ENCODE measurements at places on chromosomes 7 and 10.

- DNase-seq, result no peak
These were observed 73.3 kb downstream of the SKIDA1 start for GRCh38 chr10:21452203-21452602.

- DNase-seq, result peak; percentile 55
These were observed 63.3 kb upstream of the PRKG1 start for GRCh38 chr10:51010977-51011376.

DNA sequence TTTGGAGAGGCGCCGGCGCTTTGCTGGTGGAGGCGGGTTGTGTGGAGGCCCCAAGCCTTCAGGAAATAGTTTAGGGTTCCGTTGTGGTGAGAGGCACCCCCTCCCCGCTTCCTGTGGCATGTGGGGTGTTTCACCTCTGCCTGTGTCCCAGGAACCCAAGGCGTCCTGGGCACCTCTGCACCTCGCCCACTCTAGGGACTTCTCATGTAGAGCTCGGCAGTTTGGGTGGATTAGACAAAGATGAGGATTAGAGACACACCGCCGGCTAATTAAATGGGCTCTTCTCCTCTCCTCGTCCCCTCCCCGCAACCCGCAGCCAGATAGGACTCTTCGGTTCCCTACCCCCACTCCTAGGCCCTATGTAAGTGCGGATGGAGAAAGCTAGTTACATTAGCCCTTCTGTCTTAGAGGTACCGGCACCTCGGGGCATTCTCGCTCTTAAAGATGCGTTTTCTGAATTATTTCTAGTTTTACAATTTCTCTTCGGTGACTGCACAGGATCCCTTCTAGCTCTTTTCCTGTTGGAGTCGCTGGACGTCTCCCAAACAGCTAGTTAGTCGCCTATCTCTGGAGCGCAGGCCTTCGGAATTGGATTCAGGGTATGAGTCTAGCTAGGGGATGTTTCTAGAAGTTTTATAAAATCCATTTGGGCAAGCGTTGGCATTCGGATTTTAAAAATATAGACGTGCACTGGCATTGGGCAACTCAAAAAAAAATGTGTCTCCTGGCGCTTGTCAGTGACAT lies 7.8 kb downstream of the PTF1A start:
- no peak for DNase-seq

- DNase-seq, result no peak
These were observed 32.0 kb upstream of the PSAP start for GRCh38 chr10:71882813-71883659.

DNA sequence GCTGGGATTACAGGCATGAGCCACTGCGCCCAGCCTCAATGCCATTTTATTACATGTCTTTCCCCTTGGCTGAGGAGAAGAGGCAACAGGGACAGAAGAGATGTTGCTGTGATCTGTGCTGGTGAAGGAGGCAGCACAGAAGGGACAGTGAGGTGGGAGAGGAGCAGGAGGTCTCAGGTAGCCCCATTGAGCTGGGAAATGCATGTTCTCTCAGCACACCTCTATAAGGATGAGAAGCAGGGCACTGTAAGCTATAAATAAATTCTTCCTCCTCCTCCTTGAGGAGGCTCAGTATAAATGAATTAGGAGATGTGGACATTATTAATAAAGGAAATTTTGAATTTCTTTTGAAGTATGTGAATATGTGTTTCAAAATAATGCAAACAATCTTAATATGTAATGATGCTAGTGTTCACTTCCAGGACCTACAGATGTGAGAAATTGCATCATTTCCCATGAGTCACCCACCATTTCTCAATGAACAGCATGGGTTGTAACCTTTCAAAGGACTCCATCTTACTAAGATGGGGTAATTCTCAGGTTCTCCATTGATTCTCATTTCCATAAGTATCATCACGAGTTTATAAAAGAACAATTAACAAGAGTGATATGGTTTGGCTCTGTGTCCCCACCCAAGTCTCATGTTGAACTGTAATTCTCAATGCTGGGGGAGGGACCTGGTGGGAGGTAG lies 88.9 kb upstream of the ODAD2 start:
- DNase-seq, result no peak

DNA sequence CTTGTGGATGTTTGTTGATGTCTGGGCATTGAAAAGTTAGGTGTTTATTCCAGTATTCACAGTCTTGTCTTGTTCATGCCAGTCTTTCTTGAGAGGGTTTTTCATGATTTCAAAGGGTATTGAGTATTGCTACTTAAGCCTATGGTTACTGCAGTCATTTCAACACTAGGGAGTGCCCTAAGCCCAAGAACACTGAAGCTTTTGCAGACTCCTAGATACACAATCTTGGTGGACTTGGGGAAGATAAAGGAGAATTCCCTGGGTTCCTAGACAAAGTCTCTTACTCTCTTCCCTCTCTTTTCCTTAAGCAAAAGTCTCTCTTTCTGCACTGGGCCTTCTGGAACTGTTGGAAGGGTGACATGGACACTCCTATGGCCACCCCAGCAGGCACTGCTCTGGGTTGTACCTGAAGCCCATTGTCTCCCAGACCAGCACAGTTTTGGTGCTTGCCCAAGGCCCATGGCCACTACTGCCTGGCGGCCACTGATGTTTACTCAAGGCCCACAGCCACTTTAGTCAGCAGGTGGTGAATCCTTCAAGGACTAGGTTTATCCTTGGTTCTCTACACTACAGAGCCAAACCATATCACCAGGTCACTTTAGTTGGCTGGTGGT lies 24.9 kb downstream of the SAMD9 start:
- no peak for DNase-seq

- DNase-seq, result no peak
These were observed 53.4 kb upstream of the CAMK2B start for GRCh38 chr7:44378744-44379143.

- no peak for DNase-seq
These were observed 18.6 kb upstream of the SMO start for GRCh38 chr7:129169686-129170440.

GRCh38 chr10:36188080-36188453 lies 546.0 kb upstream of the FZD8 start:
- no peak for DNase-seq

- no peak for DNase-seq
These were observed 3.2 kb downstream of the HOXA5 start for GRCh38 chr7:27140126-27140857.

GRCh38 chr7:67619175-67619574 lies 622.5 kb downstream of the TYW1 start:
- no peak for DNase-seq

GRCh38 chr7:136958016-136958415 lies 89.6 kb downstream of the CHRM2 start:
- DNase-seq, result no peak

DNA sequence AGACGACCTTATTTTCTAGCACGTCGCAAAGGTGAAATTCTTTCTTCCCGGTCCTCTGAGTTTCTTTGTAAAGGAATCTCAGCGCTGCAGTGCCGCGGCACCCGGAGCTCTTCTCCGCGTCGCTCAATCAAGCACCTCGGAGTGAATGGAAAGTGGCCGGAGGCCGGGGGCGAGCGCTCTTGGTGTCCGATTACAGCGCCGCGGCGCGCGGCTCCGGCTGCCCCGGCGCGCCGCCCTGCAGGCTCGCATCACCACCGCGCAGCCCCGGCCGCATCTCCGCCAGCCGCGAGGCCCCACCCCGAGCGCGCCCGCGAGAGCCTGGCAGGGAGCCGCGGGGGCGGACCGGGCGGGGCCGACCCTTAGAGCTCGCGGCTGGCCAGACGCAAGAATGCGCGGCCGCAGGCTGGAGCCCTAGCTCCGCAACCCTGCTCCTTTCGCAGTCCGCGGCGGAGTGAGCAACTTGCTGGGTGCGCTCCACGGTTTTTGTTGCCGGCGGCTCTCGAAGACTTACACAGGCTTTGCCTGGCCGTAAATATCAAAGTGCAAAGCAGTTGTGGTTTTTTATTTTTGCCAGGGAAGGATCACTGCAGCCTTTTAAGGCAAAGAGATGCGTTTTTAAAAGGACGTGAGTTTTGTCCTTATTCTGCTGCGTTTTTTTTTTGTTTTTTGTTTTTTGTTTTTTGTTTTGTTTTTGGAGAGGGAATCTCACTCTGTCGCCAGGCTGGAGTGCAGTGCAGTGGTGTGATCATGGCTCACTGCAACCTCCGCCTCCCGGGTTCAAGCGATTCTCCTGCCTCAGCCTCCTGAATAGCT lies at the start of gene SEMA3C:
Gene SEMA3C (minus strand): TSS at position 143 of the 813 bp plus-strand sequence. CDS start 2,270 bp downstream, outside the sequence.
- DNase-seq, result peak; percentile 92

- DNase-seq, result no peak
These were observed 144.6 kb upstream of the GPR26 start for GRCh38 chr10:123521556-123521955.

DNA sequence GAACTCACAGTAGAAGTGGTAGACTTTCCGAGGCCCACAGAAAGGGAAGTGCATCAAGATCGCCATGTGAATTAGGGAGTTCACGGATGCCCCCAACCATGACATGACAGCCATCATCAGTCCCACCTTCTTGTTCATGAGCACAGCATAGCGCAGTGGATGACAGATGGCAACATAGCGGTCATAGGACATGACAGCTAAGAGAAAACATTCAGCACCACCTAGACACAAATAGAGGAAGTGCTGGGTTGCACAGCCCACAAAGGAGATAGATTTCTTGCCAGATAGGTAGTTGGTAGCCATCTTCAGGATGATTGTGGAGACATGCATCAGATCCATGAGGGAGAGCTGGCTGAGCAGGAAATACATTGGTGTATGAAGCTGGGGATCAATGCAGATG lies 342 bp downstream of the OR2AE1 start:
- no peak for DNase-seq

DNA sequence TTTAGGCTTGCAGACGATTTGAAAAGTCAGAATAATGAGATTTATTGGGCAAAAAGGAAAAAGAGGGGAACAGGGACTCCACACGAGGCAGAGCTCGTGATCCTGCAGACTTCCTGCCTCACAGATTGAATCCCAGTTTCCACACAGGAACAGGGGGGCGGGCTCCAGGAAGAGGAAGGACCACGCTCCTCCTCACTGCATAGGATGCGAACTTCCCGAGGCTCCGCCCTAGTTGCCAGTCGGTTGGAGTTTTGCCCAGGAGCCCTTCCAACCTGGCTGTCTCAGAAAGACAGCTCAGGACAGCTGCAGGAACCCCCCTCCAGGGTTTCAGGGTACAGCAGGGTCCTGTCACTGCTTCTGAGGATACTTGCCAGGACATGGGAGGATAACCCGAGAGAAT lies 488.3 kb upstream of the ADARB2 start:
- DNase-seq, result no peak

- no peak for DNase-seq
These were observed 107.3 kb downstream of the EXOC4 start for GRCh38 chr7:133360201-133360600.

DNA sequence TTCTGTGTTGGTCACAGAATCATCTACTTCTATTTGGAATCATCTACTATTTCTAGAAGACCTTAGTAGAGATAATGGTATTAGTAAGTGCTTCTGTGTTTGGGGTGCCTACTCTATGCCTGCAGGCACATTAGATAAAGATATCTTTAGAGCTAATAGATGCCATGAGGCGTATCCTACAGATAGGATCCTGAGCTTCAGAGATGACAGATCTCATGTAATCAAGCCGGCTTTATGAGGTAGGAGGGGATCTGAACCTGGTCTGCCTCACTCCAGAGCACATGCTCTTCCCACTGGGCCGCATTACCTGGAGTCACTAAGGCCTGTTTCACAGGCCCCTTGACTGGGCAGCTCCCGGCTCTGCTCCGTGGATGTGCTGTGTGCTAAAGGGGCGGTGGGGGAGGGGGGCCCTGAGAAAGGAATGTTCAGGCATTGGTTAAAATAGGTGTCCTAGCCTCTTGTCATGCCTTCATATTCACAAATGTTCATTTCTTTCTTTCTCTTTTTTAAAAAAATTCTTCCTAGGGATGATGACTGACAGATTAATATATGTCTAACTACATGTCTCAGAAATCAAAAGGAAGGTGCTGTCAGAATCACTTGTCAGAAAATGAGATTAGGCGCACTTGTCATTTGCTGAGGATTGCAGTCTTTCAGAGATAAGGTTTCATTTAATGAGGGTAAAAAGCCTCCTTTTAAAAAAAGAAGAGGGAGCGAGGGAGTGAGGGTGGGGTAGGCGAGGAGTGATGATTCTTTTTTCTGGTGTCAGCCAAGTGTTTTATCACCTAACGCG lies 458.0 kb upstream of the GALNT17 start:
- DNase-seq, result no peak

- no peak for DNase-seq
These were observed 24.1 kb downstream of the TBATA start for GRCh38 chr10:70761031-70761601.

DNA sequence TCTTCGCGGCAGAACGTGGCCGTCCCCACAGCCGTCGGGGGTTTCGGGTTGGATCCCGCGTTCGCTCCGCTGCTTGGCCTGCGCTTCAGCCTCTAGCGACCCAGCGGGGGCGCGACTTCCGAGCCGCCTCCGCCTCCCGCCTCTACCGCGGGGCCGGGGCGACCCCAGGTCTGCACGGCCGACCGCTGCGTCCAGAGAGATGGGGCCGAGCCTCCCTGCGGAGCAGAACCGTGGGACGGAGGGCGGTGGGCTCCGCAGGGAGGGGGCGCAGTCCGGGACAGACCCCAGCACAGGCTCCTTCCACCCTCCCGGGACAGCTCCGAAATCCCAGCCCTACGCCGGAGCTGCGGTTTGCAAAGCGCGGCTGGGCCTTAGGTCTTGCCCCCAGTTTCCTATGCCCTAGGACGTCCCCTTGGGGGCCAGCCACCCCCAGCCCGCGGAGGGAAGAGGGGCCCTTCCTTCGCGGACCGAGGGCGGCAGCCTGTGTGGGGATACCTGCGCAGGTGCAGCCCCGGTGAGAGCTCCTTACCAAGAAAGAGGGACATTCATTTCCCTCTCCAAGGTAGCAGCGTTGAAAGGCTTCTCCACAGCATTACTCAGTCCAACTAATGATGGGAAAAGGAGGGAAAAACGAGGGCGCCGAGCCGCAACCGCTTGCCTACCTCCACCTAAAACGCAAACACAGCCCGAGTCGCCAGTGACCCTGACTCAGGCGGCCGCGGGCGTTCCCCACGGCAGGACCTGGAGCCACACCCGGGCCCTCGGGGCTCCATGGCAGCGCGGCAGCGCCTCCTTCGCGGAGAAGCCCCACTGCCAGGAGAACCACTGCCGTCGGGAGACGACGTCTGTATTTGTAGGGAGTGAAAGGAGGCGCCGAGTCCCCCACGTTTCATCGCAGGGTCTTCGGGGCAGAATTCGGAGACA lies 115.7 kb downstream of the BMS1 start:
- DNase-seq, result no peak

DNA sequence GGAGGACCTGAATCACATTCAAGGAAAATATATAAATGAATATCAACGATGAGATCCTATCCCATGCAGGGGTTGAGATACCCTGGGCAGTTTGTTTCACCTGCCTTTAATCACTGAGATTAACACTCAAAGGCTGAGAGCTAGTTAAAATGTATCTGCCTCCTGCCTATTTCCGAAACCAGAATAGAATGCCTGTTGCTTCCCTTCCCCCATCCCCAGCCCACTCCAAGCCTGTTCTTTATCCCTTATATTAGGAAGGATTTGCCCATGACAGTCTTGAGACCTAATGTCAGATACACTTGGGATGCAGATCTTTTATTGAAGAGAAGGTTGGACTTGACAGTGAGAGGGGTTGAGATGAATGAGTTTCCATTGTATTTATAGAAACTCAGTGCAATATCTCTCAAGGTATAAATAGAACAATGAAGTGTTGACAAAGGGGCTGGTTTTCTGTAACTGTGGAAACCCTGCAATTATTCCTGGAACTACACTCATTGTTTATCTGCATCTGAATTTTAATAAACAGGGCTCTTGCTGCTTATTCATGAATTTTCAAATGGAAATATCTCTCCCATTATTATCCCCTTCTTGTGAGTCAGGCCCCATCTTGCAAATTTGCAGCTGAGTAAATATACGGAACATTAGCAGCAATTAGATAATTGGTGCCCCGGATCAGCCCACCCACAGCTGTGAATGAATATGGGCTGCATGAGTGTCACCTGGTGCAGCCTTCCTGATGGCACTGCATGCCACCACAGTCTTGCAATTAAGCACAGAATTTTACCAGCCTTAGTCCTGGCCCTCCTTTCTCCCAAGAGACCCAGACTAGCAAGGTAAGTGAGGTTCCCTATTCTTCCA lies 66.7 kb downstream of the SORCS3 start:
- DNase-seq, result no peak

All from left lung (tissue), 14 donors.